ENCODE measurements at places on chromosomes 3 and 15. TPM values are rescaled to one million over a fixed set of nuclear protein-coding genes. Genes with fewer than 3 reads are reported as not detected.

Gene IQCF5
- total RNA-seq = not detected

Gene SLCO2A1
- total RNA-seq = 0.70 TPM

Gene PTH1R
- not detected for total RNA-seq

Gene ATP13A5
- not detected for total RNA-seq

DNA sequence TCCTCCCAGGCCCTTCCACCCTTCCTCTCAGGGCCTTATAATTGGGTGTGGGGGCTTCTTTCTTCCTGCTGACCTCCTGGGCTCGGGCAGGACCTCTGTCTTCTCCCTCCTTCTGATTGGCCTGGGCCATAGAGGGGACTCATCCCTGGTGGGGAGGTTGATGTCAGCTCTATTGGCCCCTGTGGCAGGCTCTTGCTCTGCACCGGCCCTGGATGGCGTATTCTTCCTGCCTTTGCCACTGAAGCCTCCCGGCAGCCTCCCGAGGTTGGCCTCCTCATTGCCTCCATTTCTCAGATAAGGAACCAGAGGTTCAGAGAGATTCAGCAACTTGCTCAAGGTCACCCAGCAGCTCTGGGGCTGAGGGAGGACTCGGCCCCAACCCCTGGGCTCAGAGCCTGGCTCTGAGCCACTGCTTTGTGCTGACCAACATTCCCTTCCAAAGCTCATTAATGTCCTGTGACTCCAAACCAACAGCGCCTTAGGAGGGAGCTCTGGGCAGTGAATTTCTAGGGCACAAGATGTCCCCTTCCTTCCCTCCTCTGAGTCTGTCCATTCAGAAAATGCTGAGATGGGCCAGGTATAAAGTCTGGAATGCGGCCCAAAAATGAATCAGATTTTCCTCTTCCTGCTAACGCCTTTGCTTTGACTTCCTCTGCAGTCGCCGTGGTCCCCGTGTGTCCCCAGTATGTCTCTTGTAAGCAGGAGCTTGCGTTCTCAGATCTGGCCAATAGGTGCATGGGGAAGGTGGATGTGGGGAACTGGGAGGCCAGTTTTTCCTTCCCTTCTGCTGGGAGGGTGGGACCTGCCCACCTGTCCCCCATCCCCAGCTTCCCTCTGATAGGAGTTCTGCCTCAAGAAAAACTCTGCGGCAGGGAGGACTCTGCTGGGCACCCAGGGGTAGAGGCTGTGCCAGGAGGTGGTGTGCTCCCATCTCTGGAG, 74.2 kb downstream of the HMCES start:
- H3K27ac ChIP-seq = no peak overlapping the region
- H3K4me3 ChIP-seq = no peak overlapping the region

DNA sequence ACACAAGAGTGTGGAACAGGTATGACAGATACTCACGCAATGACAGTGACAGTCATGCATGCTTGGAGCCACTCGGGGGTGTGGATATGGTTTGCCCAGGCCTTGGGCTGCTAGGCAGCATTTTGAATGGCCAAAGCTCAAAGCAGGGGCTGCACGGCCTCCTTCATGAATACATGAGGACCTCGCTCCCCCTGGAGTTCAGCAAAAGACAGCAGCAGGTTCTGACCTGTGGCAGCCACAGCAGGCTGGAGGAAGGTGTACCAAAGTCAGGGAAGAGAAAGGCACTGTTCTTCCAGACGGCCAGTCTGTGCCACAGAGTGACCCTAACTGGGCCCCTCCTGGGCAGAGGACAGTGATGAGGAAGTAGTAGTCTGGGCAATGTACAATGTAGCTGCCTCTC, 88.2 kb upstream of the C2CD4B start:
- no peak overlapping the region for H3K4me3 ChIP-seq
- no peaks in the 10 kb centered on the region for H3K4me1 ChIP-seq
- no peak overlapping the region for H3K27ac ChIP-seq
- DNase-seq = no peak

GRCh38 chr15:89341316-89342005, 6.8 kb upstream of the POLG start:
- peak; percentile 36 for DNase-seq
- H3K27me3 ChIP-seq = no peaks in the 10 kb centered on the region
- H3K4me3 ChIP-seq = no peak overlapping the region
- no peak overlapping the region for H3K27ac ChIP-seq

DNA sequence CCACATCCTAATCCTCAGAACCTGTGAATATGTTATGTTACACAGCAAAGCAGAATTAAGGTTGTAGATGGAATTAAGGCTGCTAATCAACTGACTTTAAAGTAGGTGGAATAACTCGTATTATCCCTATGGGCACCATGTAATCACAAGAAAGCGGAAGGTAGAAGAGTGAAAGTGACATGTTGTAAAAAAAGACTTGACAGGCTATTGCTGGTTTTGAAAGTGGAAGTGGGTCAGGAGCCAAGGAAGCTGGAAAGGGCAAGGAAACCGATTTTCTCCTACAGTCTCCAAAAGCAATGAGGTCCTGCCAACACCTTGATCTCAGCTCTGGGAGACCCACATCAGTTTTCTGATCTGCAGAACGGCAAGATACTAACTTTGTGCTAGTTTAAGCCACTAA, 6.6 kb downstream of the TP63 start:
- no peaks in the 10 kb centered on the region for H3K27me3 ChIP-seq
- H3K4me3 ChIP-seq = no peak overlapping the region
- peaks cover 17% of the 10 kb centered on the region for H3K4me1 ChIP-seq
- H3K36me3 ChIP-seq = no peaks in the 10 kb centered on the region

- no peaks in the 10 kb centered on the region for H3K27me3 ChIP-seq
- peaks cover 33% of the 10 kb centered on the region for H3K4me1 ChIP-seq
- peak; percentile 41 for DNase-seq
- H3K36me3 ChIP-seq = no peaks in the 10 kb centered on the region
Observed at GRCh38 chr3:169026543-169027182, 636.8 kb downstream of the MECOM start.

- H3K36me3 ChIP-seq = no peaks in the 10 kb centered on the region
- peak; percentile 94 for DNase-seq
- no peaks in the 10 kb centered on the region for H3K27me3 ChIP-seq
- no peak overlapping the region for H3K27ac ChIP-seq
Observed at GRCh38 chr3:184341925-184342324, 4.5 kb downstream of the FAM131A start.

GRCh38 chr3:9826815-9827573, 16.8 kb downstream of the RPUSD3 start:
- no peak overlapping the region for H3K27ac ChIP-seq
- no peaks in the 10 kb centered on the region for H3K4me1 ChIP-seq
- DNase-seq = no peak
- H3K27me3 ChIP-seq = no peaks in the 10 kb centered on the region
- no peaks in the 10 kb centered on the region for H3K36me3 ChIP-seq
- no peak overlapping the region for H3K4me3 ChIP-seq

GRCh38 chr3:187850258-187850921, 105.1 kb upstream of the BCL6 start:
- DNase-seq = peak; percentile 72
- H3K36me3 ChIP-seq = no peaks in the 10 kb centered on the region
- no peak overlapping the region for H3K4me3 ChIP-seq
- H3K27ac ChIP-seq = peak overlapping the region; percentile 66

DNA sequence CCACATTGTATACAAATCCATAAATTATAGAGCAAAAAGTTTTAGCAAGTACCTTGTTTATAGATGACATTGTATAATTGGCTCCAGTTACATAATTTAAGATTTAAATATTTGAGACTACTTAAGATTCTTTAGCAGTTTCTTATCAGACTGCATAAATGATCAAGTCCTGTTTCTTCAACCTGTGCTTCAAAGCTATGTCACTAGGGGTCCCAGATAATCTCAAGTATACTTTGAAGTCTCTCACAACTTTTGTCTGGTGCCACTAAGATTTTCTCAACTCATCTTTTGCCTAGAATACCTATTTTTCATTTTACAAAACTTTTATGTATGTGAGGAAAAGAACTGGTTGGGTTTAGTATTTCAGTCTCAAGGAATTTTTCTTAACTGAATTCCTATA, 205.5 kb downstream of the STAG1 start:
- no peaks in the 10 kb centered on the region for H3K36me3 ChIP-seq
- no peak overlapping the region for H3K4me3 ChIP-seq
- H3K27me3 ChIP-seq = no peaks in the 10 kb centered on the region
- 0 out of 2 replicates have a peak overlapping the region, but pooled peaks have one; percentile 7 for H3K27ac ChIP-seq

GRCh38 chr3:87435926-87436620, 159.7 kb upstream of the POU1F1 start:
- DNase-seq = no peak
- no peak overlapping the region for H3K4me3 ChIP-seq
- H3K4me1 ChIP-seq = no peaks in the 10 kb centered on the region
- no peaks in the 10 kb centered on the region for H3K36me3 ChIP-seq
- no peaks in the 10 kb centered on the region for H3K27me3 ChIP-seq

DNA sequence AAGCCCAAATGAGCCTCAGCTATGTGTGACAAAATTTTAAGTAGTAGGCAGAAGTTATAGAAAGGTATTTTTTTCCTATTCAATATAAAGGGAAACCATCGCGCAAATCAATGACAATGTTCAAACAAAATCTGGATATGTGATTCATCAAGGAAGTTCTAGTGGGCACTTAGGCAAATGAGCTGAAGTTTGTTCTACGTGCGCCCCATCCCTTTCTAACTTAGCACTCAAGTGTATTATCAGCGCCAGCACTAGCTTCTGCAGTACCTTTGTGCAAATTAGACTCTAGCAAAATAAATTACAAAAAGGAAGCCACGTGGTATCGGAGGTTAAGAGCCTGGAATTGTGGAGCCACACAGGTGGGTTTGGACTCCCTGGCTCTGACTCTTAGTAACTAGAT, 91.1 kb downstream of the TBL1XR1 start:
- H3K27ac ChIP-seq = no peak overlapping the region
- H3K4me1 ChIP-seq = no peaks in the 10 kb centered on the region
- H3K36me3 ChIP-seq = no peaks in the 10 kb centered on the region
- H3K4me3 ChIP-seq = no peak overlapping the region

- no peaks in the 10 kb centered on the region for H3K4me1 ChIP-seq
- DNase-seq = no peak
- H3K36me3 ChIP-seq = no peaks in the 10 kb centered on the region
Observed at GRCh38 chr15:82890995-82891390, 61.5 kb downstream of the HOMER2 start.

DNA sequence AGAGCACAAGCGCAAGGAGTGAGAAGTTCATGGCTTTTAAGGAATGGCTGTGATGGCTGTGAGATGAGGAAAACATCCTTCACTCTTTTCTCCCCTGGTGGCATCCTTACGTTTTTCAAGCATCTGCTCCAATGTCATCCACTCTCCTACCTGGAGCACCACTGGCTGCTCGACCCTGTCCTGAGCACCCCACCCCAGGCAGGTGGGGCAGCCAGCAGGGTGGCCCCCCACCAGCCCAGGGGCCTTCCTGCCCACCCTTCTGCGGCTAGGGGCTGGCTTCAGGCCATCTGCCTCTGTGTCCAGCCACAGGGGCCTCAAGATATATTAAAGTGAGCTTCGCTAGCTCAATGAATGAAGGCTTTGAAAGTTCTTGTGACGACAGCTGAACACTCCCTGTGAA, 56.1 kb downstream of the ATP10A start:
- H3K36me3 ChIP-seq = no peaks in the 10 kb centered on the region
- no peak for DNase-seq
- H3K27ac ChIP-seq = no peak overlapping the region

Measured in PC-9 (cell line).